ENCODE measurements at places on chromosomes 2 and 18. TPM values are rescaled to one million over a fixed set of nuclear protein-coding genes. Genes with fewer than 3 reads are reported as not detected.

- no peak for DNase-seq
These were observed 1.4 kb downstream of the C2orf72 start for GRCh38 chr2:231038483-231039293.

DNA sequence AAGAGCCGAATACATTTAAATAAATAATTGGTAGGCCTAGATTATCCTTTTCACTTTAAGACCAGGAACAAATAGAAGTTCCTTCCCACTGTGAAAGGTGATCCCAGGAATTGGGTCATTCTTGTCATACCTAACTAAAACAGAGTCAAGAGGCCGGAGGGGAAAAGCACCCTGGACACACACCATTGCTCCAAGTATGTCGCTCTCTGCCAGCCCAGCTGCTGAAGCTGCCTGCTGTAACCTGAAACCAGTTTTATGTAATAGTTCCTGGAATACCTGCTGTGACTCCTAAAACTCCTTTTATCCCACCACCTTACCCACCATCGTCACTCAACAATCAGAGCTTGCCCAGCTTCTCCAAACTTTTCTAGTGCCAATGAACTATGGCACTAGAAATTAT lies 217.1 kb downstream of the PTPRM start:
- no peak for DNase-seq

GRCh38 chr18:7758764-7759163 lies 191.6 kb downstream of the PTPRM start:
- no peak for DNase-seq

GRCh38 chr2:32453242-32454062 lies 96.6 kb downstream of the BIRC6 start:
- DNase-seq, result no peak

DNA sequence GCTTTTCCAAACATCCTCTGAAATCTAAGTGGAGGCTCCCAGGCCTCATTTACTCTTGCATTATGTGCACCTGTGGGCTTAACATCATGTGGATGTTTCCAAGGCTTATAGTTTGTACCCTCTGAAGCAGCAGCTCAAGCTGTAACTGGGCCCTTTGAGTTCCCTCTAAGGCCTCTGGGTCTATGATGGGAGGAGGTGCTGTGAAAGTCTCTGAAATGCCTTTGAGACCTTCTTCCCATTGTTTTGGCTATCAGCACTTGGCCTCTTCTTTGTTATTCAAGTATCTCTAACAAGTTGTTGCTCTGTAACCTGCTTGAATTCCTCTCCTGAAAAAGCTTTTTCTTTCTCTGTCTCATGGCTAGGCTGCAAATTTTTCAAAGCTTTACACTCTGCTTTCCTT lies 58.1 kb upstream of the MYT1L start:
- DNase-seq, result no peak

- DNase-seq, result no peak
These were observed 44.5 kb downstream of the PHLPP1 start for GRCh38 chr18:62759704-62760402.

RIT2 gene
- 0.65 TPM for polyA plus RNA-seq

LOXHD1 gene
- 0.11 TPM for polyA plus RNA-seq

FAP gene
- 2.2 TPM for polyA plus RNA-seq

HADHB gene
- 105 TPM for polyA plus RNA-seq
